ENCODE measurements at places on chromosomes 16 and 17. TPM values are rescaled to one million over a fixed set of nuclear protein-coding genes. Genes with fewer than 3 reads are reported as not detected.
A peak's percentile ranks its signal among the peaks of the same experiment; 100 is the strongest.

Gene NPW
- 0.41 TPM for total RNA-seq

Gene GALR2
- 1.9 TPM for total RNA-seq

DNA sequence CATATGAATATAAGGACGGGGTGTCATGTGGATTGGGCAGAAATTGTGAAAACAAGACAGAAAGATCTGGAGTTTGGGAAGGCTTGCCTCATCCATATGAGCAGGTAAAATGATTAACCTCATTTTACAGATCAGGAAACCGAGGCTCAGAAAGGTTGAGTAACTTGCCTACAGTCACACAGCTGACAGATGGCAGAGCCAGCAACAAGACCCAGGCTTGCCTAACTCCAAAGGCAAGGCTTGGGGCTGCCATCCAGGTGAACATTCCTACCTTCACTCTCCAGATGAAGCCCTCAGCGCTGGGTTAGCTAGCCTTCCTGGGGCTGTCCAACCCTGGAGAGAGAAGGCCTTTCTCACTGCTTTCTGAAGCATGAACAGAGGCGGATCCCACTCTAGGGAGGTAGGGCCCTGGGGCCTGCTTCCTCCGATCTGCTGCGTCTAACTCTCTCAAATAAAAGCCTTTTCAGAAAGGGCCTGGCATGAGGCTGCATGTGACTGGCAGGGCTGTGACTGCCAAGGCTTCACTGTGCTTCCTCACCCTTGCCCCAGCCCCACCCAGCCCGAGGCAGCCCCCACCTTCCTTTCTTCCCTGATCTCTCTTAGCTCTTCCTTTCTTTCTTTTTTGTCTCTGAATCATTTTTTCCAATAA lies 107.8 kb downstream of the GNAO1 start:
- H3K36me3 ChIP-seq, result no peaks in the 10 kb centered on the region
- no peak overlapping the region for H3K27ac ChIP-seq
- no peak for DNase-seq
- H3K27me3 ChIP-seq, result no peaks in the 10 kb centered on the region
- H3K4me3 ChIP-seq, result no peak overlapping the region

DNA sequence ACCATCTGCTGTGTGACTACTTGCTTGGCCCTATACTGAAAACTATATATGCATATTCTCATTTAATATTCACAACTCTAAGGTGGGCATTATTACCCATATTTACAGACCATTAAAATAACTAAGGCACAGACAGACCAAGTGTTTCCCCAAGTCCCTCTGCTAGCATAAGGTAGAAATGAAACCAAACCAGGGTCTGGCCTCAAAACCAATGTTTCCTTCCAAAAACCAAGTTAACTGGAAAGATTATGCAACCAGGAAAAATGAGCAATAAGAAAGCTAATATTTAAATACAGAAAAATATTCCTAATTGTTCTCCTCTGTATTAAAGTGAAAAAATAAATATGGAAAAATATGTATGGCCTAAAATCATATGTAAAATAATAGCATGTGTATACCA lies 50.1 kb downstream of the XPO6 start:
- H3K4me3 ChIP-seq, result no peak overlapping the region
- peaks cover 30% of the 10 kb centered on the region for H3K4me1 ChIP-seq
- no peak for DNase-seq
- H3K27ac ChIP-seq, result no peak overlapping the region
- H3K36me3 ChIP-seq, result peaks cover 17% of the 10 kb centered on the region

Gene KRTAP9-4
- total RNA-seq, result not detected

Gene CASKIN1
- total RNA-seq, result under 0.01 TPM

GRCh38 chr17:57872536-57872935 lies 22.7 kb upstream of the MRPS23 start:
- DNase-seq, result no peak
- peaks cover 60% of the 10 kb centered on the region for H3K4me1 ChIP-seq
- H3K36me3 ChIP-seq, result no peaks in the 10 kb centered on the region
- no peak overlapping the region for H3K4me3 ChIP-seq

GRCh38 chr16:67914758-67915495 lies 16.7 kb downstream of the CTRL start:
- H3K4me3 ChIP-seq, result no peak overlapping the region
- no peak overlapping the region for H3K27ac ChIP-seq
- H3K27me3 ChIP-seq, result no peaks in the 10 kb centered on the region
- H3K4me1 ChIP-seq, result peaks cover 22% of the 10 kb centered on the region
- H3K36me3 ChIP-seq, result no peaks in the 10 kb centered on the region

DNA sequence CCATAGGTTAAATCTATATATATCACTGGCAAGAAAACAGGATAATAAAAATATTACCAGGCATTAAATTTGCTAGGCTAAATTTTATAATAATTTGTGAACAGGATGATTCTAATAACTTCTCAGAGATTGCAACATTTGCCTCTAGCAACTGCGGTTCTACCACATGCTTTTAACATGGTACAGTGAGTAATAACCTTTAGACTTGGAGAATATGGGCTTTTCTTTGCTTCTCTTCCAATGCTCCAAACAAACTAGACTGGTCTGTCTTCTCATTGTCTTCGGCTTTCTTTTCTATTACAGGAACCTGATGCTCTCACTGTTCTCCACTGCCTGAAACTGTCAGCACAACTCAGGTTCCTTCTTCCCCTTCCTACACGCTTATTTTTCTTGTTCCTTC lies 80.6 kb downstream of the CA4 start:
- no peaks in the 10 kb centered on the region for H3K4me1 ChIP-seq
- no peaks in the 10 kb centered on the region for H3K27me3 ChIP-seq
- no peak overlapping the region for H3K4me3 ChIP-seq
- DNase-seq, result no peak
- H3K36me3 ChIP-seq, result no peaks in the 10 kb centered on the region

- DNase-seq, result no peak
- H3K36me3 ChIP-seq, result no peaks in the 10 kb centered on the region
- no peaks in the 10 kb centered on the region for H3K4me1 ChIP-seq
- H3K4me3 ChIP-seq, result no peak overlapping the region
- no peak overlapping the region for H3K27ac ChIP-seq
These were observed 62.6 kb upstream of the TEKT1 start for GRCh38 chr17:6894206-6894528.

DNA sequence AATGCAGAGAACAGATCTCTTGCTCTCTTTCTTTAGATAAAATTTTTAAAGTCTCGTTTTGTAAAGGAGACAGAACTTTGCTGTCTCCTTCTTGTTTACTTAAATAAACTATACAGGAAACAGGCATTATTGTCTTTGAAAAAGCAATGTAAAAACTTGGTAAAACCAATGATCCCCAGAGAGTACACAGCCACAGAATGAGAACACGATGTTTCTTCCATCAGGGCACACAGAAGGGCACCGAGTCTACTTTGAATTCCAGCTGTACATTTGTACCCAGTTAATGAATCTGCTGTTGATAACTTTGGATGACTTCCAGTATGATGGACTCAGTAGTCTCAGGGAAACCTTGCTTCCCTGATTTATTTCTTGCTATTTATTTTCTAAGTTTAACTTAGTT lies 8.1 kb upstream of the TMEM100 start:
- H3K36me3 ChIP-seq, result no peaks in the 10 kb centered on the region
- H3K27me3 ChIP-seq, result no peaks in the 10 kb centered on the region
- peaks cover 25% of the 10 kb centered on the region for H3K4me1 ChIP-seq
- H3K4me3 ChIP-seq, result no peak overlapping the region
- no peak for DNase-seq
- peak overlapping the region; percentile 68 for H3K27ac ChIP-seq

- no peak overlapping the region for H3K27ac ChIP-seq
- DNase-seq, result no peak
- no peaks in the 10 kb centered on the region for H3K27me3 ChIP-seq
- no peaks in the 10 kb centered on the region for H3K36me3 ChIP-seq
- no peak overlapping the region for H3K4me3 ChIP-seq
These were observed 181.4 kb downstream of the MAF start for GRCh38 chr16:79419148-79419547.

DNA sequence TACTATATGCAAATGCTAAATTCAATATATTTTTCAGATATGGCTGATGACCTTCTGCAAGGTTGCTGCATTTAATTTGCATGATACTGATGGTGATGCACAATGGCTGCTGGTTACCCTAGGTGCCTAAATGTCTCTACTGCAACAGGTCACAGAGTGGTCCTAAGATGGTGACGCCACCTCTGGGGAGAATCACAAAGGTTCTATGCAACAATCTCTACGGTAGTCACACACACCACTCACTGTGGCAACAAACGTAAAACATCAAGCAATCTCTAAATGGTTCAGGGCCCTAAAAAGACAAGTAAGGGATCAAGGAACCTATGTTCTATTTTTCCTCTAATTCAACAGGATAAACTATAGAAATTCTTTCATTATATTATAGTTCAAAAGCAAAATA lies 293.3 kb downstream of the CEP112 start:
- no peak overlapping the region for H3K27ac ChIP-seq
- no peak overlapping the region for H3K4me3 ChIP-seq
- H3K27me3 ChIP-seq, result no peaks in the 10 kb centered on the region
- H3K36me3 ChIP-seq, result no peaks in the 10 kb centered on the region
- no peak for DNase-seq
- H3K4me1 ChIP-seq, result no peaks in the 10 kb centered on the region

Gene TPSD1
- total RNA-seq, result 12.0 TPM

Gene MYOCD
- total RNA-seq, result 59.1 TPM

GRCh38 chr17:79737922-79738578 lies 7.3 kb downstream of the ENPP7 start:
- peaks cover 45% of the 10 kb centered on the region for H3K27me3 ChIP-seq
- peaks cover 6% of the 10 kb centered on the region for H3K4me1 ChIP-seq
- no peak overlapping the region for H3K27ac ChIP-seq
- no peaks in the 10 kb centered on the region for H3K36me3 ChIP-seq
- H3K4me3 ChIP-seq, result no peak overlapping the region
